MG63 (cell line): ENCODE measurements at places on chromosomes 16 and 17.

DNA sequence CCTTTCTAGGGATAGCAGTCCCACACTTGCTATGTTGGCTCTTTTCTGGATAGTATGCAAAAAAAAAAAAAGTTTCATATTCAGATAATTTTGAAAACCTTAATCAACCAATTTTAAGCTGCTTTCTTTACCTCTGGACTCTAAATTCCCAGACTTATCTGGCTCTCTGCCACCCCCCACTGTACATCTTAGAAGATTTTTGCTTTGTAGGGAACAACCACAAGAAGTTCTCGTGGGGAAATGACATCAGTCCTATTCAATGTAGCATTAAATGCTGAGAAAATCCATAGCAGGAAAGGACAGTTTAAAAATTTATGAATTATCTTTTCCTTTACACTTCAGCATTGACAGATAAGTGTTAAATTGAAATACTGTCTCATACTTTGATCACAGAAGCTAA is 562.7 kb upstream of the HSBP1 start:
- no peak for DNase-seq

DNA sequence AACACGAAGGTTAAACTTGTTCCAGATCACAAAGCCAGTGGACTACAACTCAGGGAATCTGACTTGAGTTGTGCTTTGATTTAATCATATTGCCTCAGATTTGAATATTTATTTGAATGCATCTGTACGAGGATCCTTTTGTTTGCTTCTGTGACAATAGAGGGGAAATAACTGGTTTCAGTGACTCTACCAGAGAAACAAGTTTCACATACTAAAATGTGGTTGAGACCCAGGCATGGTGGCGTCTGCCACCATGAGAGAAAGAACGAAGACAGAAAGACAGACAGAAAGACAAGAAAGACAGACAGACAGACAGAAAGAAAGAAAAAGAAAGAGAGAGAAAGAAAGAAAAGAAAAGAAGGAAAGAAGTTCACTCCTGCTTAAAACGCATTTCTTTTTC is 24.0 kb downstream of the YWHAE start:
- no peak for DNase-seq

DNA sequence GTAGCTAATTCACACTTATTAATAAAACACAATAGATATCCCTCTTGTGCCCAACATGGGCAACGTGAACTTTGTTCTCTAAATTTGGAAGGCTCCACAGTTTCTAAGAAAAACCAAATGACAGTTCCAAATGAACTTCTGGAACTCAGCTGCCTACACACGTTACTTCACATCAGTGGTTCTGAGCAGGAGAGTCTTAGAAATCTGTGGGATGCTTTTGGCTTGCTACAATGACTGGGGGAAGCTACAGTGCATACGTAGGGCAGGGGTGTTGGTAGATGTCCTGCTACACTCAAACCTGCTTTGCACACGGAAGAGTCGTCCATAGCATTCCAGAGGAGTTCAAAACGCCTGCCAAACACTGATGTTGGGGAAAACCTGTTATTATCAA is 8.0 kb downstream of the TXNDC11 start:
- no peak for DNase-seq

DNA sequence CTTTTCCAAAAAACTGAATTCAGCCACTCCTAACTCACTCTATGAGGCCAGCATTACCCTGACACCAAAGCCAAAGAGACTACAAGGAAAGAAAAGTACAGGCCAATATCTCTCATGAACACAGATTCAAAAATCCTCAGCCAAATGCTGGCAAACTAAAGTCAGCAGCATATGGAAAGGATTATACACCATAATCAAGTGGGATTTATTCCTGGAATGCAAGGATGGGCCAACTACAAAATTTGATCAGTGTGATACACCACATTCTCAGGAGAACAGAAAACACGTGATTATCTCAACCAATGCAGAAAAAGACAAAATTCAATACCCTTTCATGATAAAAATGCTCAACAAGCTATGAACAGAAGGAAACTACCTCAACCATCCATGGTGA is 7.7 kb upstream of the AATK start:
- DNase-seq: no peak

DNA sequence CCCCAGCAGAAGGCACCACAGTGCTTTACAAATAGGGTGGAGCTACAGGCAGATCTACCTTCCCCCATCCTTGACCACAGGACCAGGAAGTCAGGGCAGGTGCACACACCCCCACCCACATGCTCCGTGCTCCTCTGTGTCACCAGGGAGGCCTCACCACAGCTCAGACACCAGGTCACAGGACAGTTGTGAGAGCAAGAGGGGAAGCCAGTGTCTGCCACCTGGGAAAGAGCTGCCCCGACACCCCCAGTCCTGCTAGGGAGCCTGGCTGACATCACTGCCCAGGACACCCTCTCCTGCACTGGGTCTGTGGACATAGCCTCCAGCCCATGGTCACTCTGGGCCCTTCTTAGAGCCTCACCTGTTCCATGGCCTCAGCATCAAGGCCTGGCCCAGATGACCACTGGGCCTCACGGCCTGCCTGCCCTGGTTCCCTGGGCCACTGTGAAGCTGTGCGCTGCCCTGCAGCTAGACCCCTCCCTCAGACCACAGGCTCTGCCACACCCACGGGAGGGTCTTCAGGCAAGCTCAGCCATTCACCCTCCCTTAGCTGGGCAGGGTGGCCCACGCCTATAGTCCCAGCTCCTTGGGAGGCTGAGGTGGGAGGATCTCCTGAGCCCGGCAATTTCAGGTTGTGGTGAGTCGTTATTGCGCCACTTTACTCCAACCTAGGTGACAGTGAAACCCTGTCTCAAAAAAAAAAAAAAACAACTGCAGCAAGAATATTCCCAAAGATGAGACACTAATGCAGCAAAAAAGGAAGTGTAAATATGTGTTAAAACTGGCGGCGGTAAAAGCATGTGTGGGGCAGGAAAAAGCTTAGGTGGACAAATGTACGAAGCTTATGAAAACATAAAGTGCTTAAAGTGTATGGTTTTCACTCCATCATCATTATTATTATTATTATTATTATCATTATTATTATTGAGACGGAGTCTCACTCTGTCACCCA is 14.2 kb downstream of the POLR3K start:
- DNase-seq: no peak

- DNase-seq: no peak
These were observed 95.0 kb downstream of the RPTOR start for GRCh38 chr17:80639658-80640057.

- DNase-seq: no peak
These were observed 17.8 kb upstream of the ADGRG1 start for GRCh38 chr16:57610611-57611010.

GRCh38 chr17:50575581-50576210 is 15.2 kb downstream of the CACNA1G start:
- DNase-seq: no peak

- DNase-seq: no peak
These were observed 30.5 kb downstream of the PEMT start for GRCh38 chr17:17560975-17561374.

- DNase-seq: no peak
These were observed 14.7 kb upstream of the MYO15B start for GRCh38 chr17:75572713-75573539.

- DNase-seq: peak; percentile 87
These were observed 25.8 kb downstream of the WSB1 start for GRCh38 chr17:27319541-27320221.

- DNase-seq: no peak
These were observed 16.5 kb downstream of the KATNIP start for GRCh38 chr16:27566417-27566816.

GRCh38 chr17:83152227-83152744 is 72.9 kb downstream of the METRNL start:
- DNase-seq: no peak

GRCh38 chr17:67289181-67289876 is 44.3 kb upstream of the HELZ start:
- peak; percentile 70 for DNase-seq

GRCh38 chr17:13102477-13102876 is 84.7 kb upstream of the ELAC2 start:
- DNase-seq: no peak

GRCh38 chr17:50365165-50365564 is 7.8 kb downstream of the MRPL27 start:
- no peak for DNase-seq

GRCh38 chr16:57297856-57298255 is 13.4 kb upstream of the PLLP start:
- no peak for DNase-seq

GRCh38 chr16:34054137-34054536 is 594.7 kb downstream of the TP53TG3F start:
- DNase-seq: no peak
